Skeletal muscle cell (primary cell): ENCODE measurements at places on chromosomes 5 and 9.

- no peak for DNase-seq
Measured at GRCh38 chr9:99127356-99128132, 22.6 kb downstream of the TGFBR1 start.

- DNase-seq = no peak
Measured at GRCh38 chr5:126253406-126253805, 169.8 kb upstream of the GRAMD2B start.

DNA sequence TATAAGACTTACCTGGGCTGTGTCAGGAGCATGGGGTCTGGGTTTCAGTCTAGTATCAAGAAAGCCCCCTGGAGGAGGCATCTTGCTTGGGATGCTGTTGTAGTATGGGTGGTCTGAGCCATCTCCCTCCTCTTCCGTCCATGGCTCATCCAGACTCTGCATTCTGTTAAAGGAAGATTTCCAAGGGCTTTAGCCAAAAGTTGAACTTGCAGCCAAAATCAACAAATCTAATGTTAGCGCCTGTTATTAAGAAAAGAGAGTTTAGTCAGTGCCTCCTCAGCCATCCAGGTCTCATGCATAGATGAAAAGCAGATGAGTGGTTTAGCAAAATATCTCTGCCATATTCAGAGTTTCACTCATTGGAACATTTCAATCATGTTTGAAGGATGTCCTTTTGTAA lies 55.6 kb downstream of the S1PR3 start:
- no peak for DNase-seq

GRCh38 chr5:13739479-13739878 lies 205.0 kb downstream of the DNAH5 start:
- DNase-seq = no peak

GRCh38 chr5:26940994-26941393 lies 97.4 kb downstream of the CDH9 start:
- DNase-seq = peak; percentile 16

DNA sequence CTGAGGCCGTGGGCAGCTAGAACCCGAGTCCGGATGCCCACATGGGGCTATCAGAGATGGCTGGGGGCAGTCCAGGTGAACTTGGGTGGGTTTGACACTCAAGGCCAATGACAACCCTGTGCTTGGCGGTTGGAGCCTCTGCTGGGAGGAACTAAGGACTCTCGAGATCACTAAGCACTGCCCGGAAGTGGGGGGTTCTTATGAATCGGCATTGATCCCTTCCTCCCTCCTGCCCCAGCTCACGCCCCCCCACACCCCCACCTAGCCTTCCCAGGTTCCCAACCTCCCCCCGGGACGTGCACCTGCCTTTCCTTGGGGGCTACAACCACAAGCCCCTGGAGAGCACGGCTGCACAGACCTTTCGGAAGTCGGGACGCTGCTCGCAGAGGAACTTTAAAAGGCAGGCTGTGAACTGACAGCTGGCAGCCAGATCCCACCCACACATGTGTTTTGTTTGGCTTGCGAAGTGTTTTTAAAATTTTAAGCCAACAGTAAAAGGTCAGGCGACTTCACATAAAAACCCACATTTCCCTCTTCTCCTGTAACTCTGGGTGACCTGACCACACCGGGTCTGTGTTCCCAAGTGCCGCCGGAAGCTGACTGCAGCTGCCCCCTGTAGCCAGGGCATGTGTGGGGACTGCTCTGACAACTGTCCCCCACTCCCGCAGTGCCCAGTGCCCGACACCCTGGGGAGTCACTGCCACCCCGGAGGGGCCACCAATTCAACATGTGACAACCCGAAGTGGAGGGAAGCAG lies 5.1 kb upstream of the RALGDS start:
- no peak for DNase-seq

- DNase-seq = no peak
Measured at GRCh38 chr9:114452219-114453165, 52.8 kb downstream of the WHRN start.

DNA sequence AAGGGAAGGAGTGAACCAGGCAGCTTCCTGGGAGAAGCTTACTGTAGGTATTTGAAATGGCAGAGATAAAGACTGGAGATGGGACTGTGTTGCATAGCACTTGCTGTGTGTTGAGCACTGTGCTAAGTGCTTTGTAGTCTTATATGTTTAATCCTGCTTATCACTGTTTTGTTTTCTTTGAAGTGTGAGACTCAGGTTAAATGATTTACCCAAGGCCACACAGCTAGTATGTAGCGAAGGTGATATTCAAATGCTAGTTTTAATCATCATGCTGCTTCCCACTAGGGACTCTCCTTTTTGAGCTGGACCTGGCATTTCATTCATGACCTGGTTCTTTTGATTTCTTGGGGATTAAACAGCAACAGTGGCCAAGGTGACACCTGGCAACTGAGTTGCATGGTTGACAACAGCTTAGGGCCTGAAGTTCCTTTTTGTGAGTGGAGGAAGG lies 35.3 kb upstream of the SPRY4 start:
- no peak for DNase-seq

DNA sequence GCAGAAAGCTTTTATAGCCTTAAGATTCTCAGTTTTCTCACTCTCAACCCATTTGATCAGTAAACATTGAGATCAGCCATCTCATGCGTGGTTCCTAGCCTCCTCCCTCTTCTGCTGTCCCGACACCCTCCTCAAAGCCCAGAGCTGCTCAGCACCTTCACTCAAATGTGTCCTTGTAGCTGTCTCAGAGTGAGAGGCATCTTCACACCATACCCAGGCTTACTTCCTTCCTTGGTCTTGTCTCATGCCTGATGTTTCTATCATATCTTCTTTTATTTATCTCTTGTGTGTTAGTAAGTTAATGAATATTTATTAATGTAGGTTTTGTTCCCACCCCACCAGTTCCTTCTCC lies 72.4 kb upstream of the SNX2 start:
- DNase-seq = no peak

DNA sequence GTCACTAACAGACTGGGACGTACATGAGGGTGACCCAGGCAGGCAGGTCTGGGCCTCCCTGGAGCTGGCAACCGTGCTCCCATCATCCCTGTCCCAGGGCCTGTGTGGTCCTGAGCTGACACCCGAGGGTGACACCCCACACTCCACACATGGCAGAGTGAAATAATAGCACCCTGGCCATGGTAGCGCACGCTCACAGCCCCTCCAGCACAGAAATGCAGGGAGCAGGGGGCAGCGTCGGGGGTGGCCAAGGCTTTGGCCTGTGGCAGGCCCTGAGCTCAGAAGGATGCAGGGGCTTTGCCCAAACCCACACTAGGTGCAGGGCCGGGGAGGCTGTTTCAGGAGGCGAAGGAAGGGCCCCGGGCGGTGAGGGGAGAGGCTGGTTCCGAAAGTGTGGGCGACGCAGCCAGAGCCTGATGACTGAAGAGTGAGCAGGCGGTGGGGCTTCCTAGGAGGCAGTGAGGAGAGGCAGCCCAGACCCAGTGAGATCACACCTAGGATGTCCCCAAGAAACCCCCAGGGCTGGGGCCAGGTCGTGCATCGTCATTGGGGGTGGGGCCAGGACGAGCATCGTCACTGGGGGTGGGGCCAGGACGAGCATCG lies 12.9 kb downstream of the OR2V2 start:
- no peak for DNase-seq

- no peak for DNase-seq
Measured at GRCh38 chr5:56831773-56832172, 16.4 kb downstream of the MAP3K1 start.

DNA sequence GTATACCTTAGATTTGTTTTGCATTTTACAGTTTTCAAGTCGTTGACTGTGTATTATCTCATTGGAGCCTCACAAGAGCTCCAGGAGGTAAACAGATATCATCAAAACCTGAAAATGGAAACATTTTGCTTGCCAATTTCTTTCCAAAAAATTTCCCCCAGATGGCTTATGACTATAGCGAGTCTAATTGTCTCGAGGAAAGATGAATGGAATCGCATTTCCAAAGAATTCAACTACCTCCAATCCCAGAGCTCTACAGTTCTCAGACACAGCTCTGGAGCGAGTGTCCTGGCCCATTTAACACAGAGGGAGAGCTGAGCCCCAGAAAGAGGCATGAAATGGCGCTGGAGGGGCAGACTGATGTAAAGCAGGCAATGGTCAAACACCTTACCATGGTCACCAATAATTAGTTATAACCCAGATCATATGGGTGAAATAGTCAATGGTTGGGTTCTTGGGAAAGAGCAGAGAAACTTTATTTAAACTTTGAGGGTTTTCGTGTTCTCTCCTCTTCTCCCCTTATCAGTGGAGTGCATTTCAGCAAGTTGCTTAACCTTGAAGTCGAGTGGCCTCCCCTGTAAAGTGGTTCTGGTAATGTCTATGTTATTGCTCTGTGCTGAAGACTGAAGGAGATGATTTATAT lies 168.2 kb downstream of the ZDHHC21 start:
- DNase-seq = no peak

DNA sequence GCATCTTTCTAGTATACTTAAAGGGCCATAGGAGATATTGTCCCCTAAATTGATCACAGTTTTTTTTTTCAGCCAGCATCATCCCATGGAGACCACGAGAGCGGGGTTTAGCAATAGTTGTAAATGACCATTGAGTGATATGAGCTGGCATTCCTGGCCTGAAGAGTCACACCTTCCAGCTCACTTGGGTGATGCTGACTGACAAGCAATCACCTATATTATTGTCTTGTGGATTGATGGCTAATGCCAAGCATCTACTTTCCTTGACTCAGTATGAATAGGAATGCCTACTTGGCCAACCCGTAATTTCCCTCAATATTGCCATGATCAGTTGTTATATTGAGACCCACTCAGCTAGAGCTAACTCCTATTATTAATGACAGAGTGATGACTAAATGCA lies 70.5 kb downstream of the ADAMTSL1 start:
- no peak for DNase-seq

DNA sequence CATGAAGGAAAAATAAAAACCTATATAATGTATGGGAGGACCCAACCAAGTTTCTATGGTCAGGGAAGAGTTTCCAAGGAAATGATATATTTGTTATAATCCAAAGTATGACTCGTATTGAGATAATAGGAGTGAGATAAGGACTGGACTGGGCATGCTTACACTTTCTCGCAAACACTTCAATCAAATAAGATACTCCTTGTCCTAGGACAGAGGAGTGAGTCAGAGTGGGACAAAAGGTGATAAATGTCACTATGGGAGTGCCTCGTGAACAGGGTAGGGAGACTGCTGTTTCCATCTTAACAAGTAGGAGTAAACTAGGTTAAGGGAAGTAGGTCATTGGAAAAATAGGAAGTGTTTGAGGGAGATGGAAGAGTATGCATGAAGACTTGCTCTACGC lies 47.2 kb downstream of the MACIR start:
- DNase-seq = no peak

DNA sequence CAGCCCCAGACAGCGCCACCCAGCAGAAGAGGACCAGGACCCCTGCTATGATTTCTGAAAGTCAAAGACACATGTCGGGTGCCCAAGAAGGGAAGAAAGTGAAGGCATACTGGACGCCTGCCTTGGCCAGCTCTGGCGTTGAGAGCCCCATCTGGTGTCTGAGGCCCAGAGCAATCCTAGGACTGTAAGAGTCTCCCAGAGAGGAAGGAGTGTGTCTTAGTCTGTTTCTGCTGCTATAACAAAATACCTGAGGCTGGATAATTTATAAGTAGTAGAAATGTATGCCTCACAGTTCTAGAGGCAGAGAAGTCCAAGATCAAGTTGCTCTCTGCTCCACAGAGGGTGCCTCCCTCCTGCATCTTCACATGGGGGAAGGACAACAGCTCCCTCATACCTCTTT lies 10.8 kb downstream of the RASGEF1C start:
- no peak for DNase-seq

- DNase-seq = no peak
Measured at GRCh38 chr9:89009546-89009840, 18.2 kb downstream of the S1PR3 start.

DNA sequence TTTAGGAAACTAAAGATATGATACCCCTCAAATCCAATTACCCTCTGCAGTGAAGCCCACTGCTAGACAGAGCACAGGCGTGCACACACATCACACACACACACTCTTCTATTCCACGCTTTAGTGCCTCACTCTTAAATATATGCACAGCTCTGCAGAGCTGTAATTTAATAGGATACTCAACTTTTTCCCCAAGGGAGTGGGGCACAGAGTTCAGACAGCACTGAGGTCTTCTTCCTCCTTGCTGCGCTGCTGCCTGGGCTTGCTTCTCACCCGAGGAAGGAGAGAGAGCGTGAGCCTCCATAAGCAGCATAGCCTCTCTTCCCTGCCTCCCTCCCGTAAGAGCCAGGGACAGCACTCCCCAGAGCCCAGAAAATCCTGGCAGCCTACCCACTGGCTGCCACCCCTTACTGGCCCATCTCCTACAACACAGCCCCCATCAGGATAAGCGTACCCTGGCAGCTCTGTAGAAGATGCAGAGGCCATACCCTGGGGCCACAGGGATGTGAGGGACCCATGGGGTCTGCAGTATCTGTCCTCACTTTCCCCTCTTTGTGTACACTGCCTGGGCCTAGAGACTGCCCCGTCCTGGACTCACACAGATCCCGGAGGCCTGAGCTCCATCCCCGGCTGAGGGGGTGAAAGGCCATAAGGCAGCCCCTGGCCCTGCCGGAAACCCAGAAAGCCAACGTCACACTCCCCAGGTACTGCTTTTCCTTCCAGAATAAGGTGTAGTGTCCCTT lies 102.1 kb downstream of the C5orf15 start:
- no peak for DNase-seq

DNA sequence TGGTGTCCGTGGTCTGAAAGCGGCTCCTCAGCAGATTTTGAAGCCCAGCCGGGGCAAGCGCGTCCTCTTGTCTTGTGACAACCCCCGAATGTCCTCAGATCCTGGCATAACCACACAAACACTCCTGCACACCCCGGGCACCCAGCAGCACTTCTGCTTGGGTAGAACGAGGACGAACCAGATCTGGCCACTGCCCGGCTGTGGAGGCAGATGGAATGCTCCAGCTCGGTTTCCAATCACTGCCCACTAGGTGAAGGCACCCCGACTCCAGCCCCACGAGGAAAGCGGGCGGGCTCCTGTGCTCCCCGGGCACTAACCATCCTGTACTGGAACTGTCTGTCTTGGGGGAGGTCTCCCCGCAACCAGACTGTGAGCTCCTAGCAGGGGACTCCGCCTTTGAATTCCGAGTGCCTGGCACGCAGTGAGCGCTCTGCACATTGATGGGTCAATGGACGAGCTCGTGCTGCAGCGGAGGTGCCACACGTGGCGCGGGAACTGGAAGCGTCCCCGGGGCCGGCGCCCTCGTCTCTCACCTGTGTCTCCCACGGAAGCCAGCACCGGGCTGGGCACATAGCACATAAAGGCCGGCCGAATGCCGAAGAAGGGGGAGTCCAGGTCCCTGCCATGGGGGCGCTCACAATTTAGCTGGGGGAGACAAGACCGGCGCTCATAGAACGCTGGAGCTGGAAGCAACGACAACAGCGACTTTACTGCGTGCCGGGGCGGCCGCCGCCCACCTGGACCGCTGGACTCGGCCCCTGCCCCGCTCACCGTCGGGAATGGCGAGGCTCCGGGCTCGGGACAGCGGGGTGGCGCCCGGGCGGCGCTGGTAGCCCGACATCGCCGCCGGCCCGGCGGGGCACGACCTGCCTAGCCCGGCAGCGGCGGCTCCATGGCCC lies 608 bp downstream of the ENTR1 start:
- DNase-seq = no peak

DNA sequence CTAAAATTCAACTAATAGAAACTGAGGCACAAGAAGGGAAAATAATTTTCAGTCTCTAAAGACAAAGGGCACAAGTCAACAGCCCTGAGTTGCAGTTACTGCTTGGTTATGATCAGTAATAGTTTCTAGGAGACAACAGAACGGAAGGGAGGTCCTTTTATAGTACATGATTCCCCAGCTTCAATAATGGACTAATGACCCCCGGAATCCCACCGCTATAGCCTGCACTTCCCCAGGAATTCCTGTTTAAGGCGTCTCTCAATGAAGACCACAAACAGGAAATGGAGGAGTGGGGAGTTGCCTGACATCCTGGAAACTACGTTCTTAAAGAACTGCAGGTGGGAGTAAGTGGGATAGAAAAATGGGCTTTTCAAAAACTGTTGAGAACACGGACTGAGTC lies 60.6 kb downstream of the DIAPH1 start:
- no peak for DNase-seq
